ENCODE measurements at places on chromosomes 11 and 22.

DNA sequence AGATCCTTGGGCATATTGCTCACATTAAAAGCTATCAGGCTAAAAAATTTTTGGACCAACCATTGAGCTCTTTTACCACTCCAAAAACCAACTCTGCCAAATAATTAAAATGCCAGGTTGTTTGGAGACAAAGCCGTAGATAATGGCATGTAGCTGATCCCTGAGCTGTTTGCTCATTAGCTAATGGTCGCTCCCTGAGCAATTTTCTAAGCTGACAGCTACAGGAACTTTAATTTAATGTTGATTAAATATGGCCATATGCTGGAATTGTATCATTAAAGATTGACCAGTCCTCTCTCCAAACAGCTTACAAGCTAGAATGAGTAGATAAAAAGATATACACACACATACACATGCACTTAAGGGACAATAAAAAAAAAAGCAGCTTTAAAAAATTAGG is 216.2 kb upstream of the ARHGAP20 start:
- no peak for DNase-seq

GRCh38 chr11:58574881-58575280 is 775 bp downstream of the LPXN start:
- no peak for DNase-seq

DNA sequence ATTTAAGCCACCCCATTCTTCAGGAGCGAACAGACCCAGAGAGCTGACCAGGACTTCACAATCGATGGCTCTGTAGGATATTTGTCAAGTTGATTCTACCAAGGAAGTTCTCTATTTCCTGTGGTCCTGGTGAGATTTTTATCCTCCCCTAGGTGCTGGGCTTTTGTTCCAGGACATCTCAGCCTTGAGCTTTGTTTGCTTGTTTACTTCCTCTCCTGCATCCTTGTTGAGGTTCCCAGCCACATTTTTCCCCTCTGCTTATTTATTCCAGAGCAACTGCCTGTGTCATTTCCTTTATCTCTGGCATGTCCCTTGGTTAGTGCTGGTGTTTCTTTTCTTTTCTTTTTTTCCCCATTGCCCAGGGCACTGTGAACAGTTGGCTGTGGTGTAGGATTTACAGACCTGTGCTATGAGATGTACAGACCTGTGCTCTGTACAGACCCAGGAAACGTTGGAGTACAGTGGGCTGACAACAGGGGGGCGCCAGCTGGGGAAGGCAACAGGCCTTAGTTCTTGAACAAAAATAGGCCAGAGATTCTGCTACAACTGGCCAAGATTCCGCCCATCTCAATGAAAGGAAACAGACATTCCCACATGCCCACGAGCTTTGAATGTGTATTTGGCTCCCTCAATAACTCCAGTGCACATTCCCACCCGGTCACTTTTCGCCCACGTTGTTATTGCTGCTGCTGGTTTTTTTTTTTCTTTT is 235.9 kb upstream of the DDI1 start:
- no peak for DNase-seq

GRCh38 chr11:62449451-62449851 is 30.6 kb downstream of the SCGB1A1 start:
- no peak for DNase-seq

DNA sequence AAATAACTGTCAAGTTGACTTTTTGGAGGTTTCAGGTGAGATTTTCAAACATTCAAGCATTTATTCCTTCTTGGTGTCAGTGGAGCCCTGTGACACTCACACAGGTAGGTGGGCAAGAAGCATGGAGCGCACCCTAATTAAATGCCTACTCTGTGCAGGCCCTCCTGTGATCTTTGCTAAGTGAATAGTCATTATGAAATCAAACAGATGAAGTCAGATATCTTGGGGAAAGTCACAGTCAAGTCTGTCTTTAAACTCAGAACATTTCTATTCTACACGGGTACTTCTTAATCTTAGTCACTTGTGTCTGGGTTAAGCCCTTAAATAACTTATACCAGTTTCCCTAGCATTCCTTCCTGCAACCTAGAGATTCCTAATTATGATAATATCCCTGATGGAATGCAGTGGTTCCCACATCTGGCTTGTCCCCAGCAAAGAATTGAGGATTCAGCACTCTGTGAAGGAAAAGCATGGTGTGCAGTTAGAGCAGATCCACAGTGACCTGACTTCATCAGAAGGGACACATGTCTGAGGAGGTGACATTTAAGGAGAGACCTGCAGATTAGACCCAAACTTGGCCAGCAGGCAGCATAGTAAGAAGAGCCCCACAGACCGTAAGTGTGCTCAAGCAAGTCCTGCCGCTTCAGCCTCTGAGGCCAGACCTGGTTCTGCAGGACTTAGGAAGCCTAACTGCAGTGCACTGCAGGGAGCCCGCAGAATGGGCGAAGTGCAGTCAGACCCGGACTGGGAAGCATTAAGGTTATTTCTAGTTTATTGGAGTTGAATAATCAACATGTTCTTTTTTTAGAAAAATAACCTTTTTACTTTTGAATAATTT is 85.3 kb upstream of the GAL start:
- DNase-seq = no peak

- no peak for DNase-seq
Measured at GRCh38 chr22:48125416-48125815, 1363.0 kb downstream of the TBC1D22A start.

- DNase-seq = no peak
Measured at GRCh38 chr11:3823303-3823702, 14.9 kb downstream of the PGAP2 start.

- no peak for DNase-seq
Measured at GRCh38 chr11:12051287-12051662, 42.8 kb upstream of the DKK3 start.

DNA sequence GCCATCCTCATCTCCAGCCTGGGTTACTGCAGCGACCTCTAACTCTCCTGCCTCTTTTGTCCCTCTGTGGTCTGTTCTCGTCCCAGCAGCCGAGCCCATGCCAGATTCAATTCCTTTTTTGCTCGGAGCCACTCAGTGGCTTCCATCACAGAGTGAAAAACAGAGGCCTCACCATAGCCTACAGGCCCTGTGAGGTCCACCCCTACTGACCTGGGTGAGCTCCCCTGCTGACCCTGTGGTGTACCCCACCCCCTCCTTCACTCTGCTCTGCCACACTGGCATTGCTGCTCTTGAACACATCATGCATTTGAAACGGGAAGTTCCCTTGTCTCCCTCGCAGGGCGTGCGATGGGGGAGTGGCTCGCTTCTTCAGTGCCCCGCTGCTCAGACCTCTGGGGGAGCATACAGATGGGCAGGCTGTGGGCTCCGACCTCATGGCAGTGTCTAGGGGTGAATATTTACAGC is 2.1 kb downstream of the AIP start:
- DNase-seq = peak; percentile 82

GRCh38 chr11:96393753-96394348 is 4.0 kb downstream of the JRKL start:
- peak; percentile 63 for DNase-seq

- DNase-seq = no peak
Measured at GRCh38 chr22:42693055-42693762, 27.5 kb downstream of the A4GALT start.

GRCh38 chr11:132874638-132875037 is 657.7 kb downstream of the OPCML start:
- no peak for DNase-seq

- DNase-seq = no peak
Measured at GRCh38 chr11:116061322-116061721, 557.1 kb upstream of the CADM1 start.

DNA sequence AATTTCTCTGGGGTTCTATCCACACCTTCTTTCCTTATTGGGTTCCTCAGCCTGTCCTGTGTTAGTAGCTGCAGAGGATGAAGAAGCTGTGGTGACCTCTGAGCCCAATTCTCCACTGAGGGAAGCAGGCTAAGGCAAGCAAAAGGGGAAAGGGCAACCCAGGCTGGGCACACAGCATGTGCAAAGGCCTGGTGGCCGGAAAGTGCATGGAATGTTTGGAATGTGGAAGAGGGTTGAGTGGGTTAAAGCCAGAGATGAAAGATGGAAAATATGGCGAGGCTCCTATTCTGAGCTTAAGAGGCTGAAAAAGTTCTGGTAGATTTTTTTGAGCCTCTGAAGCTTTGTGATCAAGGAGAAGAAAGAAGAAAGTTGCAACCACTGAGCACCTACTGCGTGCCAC is 247.1 kb downstream of the MIAT start:
- no peak for DNase-seq

DNA sequence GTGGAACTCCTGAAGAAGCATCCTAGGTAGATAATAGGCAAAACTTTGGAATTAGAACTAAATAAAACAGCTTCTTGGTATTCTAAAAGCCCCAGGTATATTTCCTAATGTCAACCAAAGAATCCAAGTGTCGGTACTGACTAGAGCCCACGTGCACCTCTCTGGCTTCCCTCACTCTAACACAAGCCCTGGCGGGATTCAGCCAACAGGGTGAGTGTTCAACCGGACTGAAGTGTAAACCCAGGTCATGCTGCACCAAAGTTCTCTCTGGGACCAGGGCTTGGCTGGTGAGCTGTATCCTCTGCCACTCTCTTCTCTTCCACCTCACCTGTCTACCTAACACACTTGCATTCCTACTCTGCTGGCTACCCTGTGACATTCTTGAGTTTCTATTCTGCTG is 40.1 kb downstream of the USP28 start:
- DNase-seq = no peak

GRCh38 chr11:1226226-1226985 is 3.5 kb downstream of the MUC5B start:
- no peak for DNase-seq

GRCh38 chr11:79025622-79026021 is 415.2 kb downstream of the TENM4 start:
- no peak for DNase-seq

- no peak for DNase-seq
Measured at GRCh38 chr11:87712802-87713202, 462.4 kb downstream of the RAB38 start.

- no peak for DNase-seq
Measured at GRCh38 chr11:2929531-2929949, 320 bp upstream of the PHLDA2 start.

- no peak for DNase-seq
Measured at GRCh38 chr22:40023341-40023841, 28.6 kb downstream of the FAM83F start.

Data from Kasumi-1 (cell line).